Lower lobe of right lung (tissue), 2 donors: ENCODE measurements at places on chromosomes 2 and 18.

- H3K4me3 ChIP-seq: no peak overlapping the region
- H3K4me1 ChIP-seq: no peaks in the 10 kb centered on the region
- DNase-seq: no peak
- H3K36me3 ChIP-seq: no peaks in the 10 kb centered on the region
Observed at GRCh38 chr2:239555571-239555905, 154.7 kb upstream of the HDAC4 start.

DNA sequence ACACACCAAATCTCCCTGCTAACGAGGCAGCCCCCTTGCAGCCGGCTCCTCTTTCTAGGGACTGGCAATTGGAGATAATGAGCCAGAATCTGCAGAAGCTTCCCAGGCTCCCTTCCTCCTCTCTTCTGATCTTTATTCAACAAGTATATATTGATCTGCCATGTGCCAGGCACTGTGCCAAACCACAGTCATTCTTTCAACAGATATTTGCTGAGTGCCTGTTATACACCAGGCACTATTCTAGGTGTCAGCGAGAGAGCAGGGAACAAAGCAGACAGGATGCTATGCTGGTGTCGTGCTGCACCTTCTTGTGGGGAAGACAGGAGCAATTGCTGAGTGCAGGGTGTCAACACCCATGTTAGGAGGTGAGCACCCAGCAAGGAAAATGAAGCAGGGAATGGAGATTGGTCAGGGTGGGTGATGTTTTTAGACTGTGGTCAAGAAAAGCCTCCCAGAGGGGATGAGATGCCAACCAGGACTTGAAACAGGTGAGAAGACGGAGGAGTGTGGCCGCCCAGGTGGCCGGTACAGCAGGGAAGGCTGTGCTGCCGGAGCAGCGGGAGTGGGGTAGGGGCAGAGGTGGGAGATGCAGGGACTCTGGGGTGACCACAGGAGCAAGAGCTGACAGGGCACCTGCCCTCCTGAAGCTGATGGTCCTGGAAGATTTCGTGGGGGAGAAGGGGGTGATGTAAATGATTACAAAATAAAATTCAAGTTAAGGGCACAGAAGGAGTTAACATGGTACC lies 307.6 kb upstream of the RAB12 start:
- H3K4me3 ChIP-seq: no peak overlapping the region
- no peaks in the 10 kb centered on the region for H3K27me3 ChIP-seq
- H3K4me1 ChIP-seq: no peaks in the 10 kb centered on the region
- peaks cover 16% of the 10 kb centered on the region for H3K36me3 ChIP-seq
- no peak overlapping the region for H3K27ac ChIP-seq
- no peak for DNase-seq

DNA sequence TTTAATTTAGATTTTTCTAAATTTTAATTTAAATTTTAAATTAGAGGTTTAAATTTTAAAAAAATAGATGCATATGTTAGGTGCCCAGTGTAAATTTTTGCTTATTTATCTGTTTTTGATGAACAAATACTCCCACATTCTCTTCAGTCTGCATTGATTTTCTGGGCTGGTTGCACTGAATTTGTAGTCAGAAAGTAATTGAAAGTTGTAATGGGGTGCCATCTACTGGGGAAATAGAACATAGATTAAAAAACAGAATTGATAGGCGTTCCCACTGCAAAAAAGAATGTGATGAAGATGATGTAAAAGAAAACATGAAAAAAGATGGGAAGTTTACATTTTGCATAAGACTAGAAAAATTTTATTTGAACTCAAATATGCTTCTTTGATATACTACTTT lies 51.7 kb upstream of the CCDC85A start:
- H3K27ac ChIP-seq: no peak overlapping the region
- H3K4me1 ChIP-seq: no peaks in the 10 kb centered on the region
- no peak for DNase-seq
- H3K4me3 ChIP-seq: no peak overlapping the region
- H3K36me3 ChIP-seq: no peaks in the 10 kb centered on the region

DNA sequence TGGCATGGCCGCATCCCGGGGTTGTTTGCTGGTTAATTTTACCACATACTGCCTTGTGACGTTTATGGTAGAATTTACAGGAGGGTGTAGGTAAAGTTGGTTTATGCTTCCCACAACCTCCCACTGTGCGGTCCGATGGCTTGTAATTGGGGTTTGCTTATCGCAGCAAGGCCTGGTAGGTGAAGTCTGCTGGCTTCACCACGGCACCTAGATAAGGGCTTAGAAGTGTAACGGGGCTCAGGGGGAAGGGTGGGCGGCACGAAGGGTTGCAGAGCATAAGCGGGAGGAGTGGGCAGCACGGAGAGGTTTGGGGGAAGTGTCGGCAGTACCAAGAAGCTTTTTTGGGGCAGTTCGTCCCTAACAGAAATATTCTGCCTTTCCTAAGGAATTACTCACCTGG lies 39.0 kb upstream of the TMEM131 start:
- DNase-seq: no peak
- no peak overlapping the region for H3K4me3 ChIP-seq
- H3K36me3 ChIP-seq: no peaks in the 10 kb centered on the region
- H3K4me1 ChIP-seq: no peaks in the 10 kb centered on the region

GRCh38 chr2:168480825-168481585 lies 24.9 kb downstream of the CERS6 start:
- DNase-seq: no peak
- no peak overlapping the region for H3K4me3 ChIP-seq
- H3K27ac ChIP-seq: no peak overlapping the region
- no peaks in the 10 kb centered on the region for H3K4me1 ChIP-seq
- no peaks in the 10 kb centered on the region for H3K27me3 ChIP-seq

- no peaks in the 10 kb centered on the region for H3K36me3 ChIP-seq
- H3K4me3 ChIP-seq: no peak overlapping the region
- DNase-seq: no peak
Observed at GRCh38 chr2:198917926-198918720, 539.6 kb downstream of the SATB2 start.

DNA sequence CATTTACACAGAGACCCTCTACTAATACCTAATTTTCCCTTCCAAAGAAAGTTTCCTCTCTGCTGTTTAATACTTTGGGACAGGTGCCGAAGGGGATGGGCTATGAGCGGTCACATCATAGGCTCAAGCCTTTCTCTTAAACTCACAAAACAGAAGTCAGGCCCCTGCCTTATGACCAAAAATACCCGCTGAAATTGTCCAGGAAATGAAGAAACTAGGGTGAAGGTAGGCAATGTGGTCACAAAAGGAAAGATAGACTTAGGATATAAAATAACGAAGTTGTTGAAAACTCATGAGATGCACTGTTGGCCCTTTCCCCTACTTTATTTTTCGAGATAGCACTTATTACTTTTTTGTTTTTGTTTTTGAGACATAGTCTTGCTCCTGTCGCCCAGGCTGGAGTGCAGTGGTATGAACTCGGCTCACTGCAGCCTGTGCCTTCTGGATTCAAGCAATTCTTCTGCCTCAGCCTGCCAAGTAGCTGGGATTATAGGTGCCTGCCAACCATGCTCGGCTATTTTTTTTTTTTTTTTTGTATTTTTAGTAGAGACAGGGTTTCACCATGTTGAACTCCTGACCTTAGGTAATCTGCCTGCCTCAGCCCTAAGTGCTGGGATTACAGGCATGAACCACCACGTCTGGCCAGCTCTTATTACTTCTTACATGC lies 16.3 kb downstream of the SLC8A1 start:
- peaks cover 25% of the 10 kb centered on the region for H3K4me1 ChIP-seq
- H3K4me3 ChIP-seq: no peak overlapping the region
- H3K36me3 ChIP-seq: no peaks in the 10 kb centered on the region
- H3K27ac ChIP-seq: peak overlapping the region; percentile 12
- H3K27me3 ChIP-seq: no peaks in the 10 kb centered on the region
